Mesenteric fat pad (tissue), 1 donor: ENCODE measurements at places on chromosomes 5 and 9.

GRCh38 chr5:146662229-146662628, 146.2 kb upstream of the GPR151 start:
- DNase-seq: no peak

DNA sequence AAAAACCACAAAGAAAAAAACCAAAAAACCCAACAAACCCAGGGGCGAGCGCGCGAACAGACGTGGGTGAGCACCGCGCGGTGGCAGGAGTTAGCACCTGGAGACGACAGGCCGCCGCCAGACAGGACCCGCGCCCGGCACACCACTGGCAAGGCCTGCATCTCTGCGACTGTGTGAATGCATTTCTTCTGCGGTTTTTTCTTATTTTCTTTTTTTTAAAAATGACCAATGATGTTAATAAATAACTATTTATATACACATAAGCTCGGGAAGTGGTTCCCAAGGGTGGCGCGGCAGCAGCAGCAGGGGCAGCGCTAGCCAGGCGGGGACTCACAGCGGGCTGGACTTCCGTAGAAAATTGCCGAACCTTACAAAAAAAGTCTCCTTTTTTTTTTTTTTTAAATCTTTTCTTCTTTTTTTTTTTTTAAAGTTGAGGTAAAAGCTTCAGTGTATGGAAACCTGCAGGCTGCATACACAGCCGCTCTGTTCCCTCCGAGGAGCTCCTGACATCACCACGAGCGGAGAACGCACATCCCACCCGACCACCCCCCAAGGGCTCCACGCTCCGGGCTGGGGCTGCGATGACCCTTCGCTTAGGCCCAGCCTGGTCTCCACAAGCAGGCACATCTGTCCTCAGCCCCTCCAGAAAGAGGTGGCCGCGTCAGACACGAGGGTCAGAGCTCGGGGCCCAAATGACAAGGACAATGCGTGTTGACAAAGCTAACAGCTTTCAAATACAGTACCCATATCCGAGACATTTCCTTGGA, 7.4 kb downstream of the BRD3OS start:
- DNase-seq: no peak

DNA sequence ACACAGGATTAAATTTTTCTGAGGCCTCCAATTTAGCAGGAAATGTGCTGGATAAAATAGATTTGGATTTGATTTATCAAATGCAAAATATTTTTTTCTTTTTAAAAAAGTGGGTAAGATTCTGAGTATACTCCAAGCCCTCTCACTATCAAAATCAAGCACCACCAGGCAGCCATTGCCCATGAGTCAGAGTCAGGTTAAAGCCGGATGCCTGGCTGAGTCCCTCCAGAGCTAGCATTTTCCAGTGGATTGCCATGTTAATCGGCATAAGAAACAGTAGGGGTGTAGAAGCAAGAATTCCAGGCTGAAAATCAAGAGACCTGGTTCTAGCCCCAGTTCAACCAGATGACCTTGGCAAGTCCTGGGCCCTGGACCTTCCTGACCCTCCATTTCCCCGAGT, 85.3 kb downstream of the FAM114A2 start:
- no peak for DNase-seq

GRCh38 chr5:26482076-26482809, 556.1 kb downstream of the CDH9 start:
- no peak for DNase-seq

DNA sequence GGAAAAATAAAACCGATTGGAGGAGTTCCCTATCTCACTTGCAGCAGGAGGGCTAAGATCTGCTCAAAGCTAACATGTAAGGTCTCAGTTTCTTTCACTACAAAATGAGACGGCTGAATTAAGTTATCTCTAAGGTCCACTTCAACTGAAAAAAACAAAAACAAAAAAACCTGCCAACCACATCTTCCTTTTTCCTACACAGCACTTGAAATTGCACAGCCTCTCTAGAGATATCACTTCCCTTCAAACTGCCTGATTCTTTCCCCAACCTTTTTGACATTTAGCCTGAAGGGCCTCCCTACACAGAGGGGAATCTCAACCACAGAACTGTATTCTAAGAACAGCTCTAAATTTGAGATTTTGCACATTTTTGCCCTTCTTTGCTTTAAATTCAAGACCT, 227.9 kb upstream of the TARS1 start:
- DNase-seq: no peak
